ENCODE measurements at places on chromosomes 7 and 10.

DNA sequence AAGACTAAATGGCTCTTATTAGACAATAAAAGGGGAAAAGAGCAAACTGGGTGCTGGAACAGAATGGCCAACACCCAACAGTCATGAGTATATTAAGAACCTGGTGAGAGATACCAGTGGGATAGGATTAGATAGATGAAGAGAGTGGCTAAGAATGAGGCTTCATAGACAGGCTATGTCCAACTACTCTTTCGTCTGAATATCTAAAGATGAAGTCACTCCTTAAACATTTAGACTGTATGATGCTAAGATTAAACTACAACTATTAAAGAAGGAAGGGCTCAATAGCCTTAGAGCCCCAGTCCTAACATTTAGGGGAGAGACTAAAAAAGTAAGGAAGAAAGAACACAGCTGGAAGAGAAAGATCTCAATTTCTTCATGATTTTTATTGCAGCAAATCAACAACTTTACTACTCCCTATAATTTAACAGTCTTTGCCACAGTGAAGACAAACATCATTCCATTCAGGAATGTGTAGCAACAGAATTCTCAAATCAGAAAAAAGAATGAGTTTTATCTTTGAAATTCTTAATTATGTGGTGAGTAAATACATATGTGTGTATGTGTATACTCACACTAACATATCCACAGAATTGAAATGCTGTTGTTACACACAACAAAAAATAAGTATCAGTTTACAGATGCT lies 45.6 kb downstream of the CACNA2D1 start:
- DNase-seq: no peak

- DNase-seq: no peak
Measured at GRCh38 chr7:2105917-2106316, 126.8 kb downstream of the MAD1L1 start.

DNA sequence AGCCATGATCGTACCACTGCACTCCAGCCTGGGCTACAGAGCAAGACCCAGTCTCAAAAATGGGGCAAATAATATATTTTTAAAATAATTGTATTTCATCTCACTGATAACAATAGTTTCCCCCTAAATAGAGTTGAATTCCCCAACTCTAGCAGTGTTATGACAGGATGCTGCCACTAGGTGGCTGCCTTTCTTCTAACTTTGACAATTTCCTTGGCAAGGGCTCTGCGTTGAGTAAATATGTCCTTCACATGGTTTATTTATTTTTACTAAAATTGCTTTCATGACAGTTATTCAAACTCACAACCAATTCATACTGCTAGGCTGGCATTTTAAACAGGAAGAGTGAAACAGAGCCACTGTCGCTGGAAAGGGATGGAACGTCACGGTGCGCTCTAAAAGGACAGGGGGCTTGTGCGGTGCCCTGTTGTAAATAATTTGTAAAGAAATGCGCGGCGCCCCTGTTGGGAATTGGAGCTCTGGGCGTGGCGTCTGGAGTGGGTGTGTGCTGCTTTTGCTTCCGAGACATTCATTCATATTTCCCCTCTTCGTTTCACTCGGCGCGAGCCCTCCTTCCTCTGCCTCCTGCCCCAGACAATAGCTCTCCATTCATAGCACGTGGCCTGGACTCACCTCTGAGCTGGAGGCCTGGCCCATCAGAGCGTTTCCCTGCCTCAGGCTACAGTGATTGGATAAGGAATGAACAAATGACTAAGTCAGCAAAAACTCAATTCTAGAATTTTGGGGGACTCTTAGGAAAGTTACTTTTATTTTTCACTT lies 20.5 kb upstream of the PITRM1 start:
- DNase-seq: peak; percentile 47

- DNase-seq: no peak
Measured at GRCh38 chr7:135714534-135715009, 13.4 kb downstream of the SLC13A4 start.

DNA sequence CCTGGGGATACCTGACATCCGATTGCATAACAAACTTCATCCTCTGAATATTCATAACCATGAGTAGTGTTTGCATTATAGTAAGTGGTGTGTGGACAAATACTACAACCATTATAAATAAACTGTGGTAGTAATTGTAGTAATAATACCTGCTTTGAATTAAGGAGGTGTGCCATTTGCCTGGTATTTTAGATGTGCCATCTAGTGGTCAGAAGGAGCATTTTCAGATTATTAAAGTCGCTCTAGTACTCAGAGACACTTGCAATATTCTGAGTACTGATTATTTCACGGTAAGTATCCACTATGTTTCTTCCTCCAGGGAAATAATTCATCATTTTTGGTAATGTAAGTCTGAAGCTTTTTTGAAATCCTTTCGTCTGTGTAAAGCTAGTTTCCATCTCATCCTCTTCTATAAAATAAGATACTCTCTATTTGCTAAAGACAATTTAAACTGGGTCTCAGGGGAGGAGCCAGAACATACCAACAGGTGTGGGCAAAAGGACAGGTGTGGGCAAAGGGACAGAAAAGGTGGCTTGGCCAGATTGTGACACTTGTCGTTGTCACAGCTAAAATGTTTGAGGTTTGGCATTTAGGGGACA lies 115.3 kb upstream of the WDR11 start:
- no peak for DNase-seq

DNA sequence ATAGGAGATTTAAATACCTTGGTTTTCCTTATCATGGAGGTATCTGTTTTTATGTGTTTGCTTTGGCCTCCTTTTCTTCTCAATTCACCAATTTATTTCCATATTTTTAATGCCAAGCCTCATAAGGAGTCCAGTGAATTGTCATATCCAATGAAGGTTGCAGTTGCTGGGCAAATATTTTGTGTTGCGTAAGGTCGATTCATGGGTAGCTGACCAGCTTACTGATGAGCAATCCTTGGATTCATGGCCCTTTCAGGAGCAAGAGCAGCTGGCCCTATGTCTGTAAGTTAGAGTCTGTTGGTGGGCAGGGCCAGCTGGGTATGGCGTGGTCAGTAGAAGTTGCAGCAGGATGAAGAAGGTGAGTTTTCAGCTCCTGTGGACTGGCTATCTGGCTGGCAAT lies 182.9 kb downstream of the PFKFB3 start:
- DNase-seq: no peak

- DNase-seq: no peak
Measured at GRCh38 chr10:127450644-127451043, 98.5 kb upstream of the NPS start.

- DNase-seq: no peak
Measured at GRCh38 chr10:131998050-131998844, 16.5 kb upstream of the BNIP3 start.

- no peak for DNase-seq
Measured at GRCh38 chr10:71413581-71413980, 16.9 kb downstream of the CDH23 start.
